ENCODE measurements at places on chromosomes 12 and 14.

- DNase-seq = peak; percentile 55
These were observed 32.2 kb upstream of the GNG2 start for GRCh38 chr14:51828017-51828797.

DNA sequence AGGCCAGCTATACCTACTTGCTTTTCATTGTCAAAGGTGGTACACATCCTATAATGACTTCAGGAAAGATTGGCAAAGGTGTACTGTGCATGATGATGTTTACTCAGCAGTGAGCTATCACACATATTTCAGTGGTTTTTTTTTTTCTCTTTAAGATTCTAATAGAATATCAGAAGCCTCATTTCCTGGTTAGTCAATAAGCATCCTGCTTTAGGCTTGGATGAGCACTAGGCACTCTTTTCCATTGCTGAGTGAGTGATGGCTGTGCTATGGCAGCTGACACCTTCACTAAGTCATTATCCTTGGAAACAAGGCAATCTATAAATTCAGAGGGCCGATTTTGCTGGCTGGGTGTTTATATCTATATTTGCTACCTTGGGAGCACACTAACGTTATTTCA is 161.1 kb upstream of the RASSF8 start:
- DNase-seq = no peak

DNA sequence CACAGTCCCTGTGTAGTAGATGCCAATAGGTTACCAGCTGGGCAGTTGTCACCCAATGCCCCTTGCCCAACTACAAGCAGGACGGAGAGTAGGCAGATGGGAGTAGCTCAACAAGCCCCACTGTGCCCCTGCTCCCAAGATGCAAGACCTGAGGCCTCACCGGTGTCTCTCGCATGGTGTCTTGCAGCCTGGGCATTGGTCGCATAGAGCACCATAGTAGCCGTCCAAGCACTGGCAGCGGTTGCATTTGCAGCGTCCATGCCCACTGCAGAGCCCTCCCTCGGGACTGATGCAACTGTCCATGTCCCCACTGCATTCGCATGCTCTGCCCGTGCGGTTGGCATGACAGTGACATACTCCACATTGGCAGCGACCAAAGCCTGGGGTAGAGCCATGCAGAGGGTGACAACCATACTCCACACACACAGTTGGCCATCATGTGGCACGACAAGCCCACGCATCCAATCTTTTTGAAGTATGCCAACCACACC is 11.9 kb upstream of the CSAD start:
- no peak for DNase-seq

GRCh38 chr12:12266389-12266872 is 413 bp downstream of the LRP6 start:
- DNase-seq = no peak

DNA sequence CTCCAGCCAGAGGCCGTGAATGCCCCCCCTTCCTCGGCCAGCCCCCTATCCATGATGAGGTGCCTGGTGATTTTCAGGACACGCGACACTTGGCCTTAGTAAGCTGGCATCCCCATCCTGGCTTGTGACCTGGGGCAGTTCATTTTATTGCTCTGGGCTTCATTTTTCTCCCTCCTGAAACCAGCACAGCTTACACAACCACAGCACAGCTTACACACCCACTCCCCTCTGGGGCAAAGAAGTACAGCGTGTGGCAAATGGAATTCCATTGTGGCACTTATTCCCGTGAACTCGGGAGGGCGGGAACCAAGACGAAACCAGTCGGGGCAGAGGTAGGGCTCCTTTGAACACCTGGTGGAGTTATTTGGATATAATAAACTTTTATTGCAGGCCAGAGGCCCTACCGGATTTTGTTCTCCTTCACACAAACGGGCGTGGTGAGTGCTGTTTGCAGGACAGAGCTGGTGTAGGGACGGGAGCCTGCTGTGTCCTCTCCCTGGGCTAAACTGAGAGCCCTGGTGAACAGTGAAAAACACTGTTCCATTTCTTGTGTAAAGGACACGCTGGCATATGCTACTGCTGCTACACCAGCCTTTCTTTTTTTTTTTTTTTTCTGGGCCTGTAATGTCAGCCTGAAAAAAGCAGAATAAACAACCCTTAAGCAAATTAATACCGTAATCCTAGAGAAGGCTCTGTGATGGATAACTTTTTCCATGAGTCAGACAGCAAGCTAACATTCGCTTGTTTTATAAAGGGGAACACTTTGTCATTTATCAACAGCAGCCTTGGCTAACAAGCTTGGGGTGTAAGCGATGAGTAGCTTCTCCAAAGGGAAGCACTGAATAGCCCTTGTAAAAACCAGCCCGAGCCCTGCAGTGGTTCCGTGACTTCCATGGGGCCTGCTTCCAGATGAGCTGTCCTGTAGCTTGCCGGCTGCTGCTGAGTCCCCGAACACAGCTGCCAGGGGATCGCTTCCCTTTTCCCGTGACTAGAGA is 29.3 kb downstream of the CD9 start:
- DNase-seq = no peak

DNA sequence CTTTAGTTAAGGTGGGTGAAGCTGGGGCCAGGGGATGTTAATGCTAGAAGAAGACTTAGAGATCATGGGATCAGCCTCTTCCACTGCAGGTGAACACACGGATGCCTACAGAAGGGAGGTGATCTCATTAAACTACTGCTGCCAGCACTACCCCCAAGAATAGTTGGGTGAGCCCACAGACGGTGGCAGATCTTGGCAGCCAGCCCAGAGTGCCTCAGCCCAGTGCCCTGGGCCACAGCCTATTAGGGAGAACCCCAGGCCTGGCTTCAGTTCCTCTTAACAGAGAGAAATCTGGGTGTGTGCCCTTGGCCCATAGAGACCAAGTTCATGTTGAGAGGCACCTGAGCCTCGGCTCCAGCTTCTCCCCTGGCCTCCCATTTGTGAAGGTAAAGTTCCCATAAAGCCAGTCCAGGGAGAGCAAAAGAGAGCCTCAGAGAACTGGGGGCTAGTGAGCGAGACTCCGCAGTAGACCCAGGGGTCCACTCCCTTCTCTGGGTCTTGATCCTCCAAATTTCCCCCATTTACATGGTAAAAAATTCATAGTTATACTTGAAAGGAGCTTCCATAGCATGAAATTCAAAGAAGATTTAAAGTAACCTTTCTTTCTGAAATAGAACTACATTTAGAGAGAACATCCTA is 125.0 kb upstream of the CCND2 start:
- DNase-seq = peak; percentile 59

- DNase-seq = no peak
These were observed 90.9 kb downstream of the TRAFD1 start for GRCh38 chr12:112216223-112216622.

DNA sequence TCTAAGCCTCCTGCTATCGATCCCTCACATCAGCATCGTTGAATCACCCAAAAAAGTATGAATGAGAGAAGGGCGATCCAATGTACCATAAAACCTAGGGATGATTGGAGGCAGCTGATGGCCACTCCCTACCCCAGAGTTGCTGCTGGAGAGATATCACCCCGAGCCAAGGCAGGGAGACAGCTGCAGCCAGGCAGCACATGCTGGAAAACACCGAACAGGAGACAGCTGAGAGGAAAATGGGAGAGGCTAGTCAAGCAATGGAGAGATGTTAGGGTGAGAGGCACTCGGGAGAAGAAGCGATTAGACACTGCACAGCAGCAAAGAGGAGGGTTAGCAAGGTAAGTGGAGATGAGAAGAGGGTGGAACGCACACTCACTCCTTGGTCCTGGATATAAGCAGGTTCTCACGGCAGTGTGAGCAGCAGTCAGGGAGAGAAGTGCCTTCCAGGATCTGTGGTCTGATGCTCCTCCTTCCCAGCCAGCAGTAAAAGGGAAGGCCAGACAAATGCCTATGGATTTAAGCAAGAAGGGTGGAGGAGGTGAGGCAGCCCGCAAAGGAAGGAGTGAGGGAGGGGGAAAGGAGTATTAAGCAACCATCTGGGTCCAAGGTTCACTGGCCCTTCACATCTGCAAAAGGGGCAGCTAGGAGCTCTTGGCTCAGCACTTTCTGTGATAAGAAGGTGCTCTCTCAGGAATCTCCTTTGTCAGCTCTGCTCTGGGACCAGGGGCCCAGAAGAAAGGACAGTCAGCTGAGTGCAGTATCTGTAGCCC is at the start of gene SLC7A7:
SLC7A7 (minus strand) TSS at position 495 of the 773 bp plus-strand sequence. CDS start 2,037 bp downstream, outside the sequence.
- DNase-seq = no peak

- no peak for DNase-seq
These were observed 200.4 kb downstream of the PTPRO start for GRCh38 chr12:15522574-15523187.

DNA sequence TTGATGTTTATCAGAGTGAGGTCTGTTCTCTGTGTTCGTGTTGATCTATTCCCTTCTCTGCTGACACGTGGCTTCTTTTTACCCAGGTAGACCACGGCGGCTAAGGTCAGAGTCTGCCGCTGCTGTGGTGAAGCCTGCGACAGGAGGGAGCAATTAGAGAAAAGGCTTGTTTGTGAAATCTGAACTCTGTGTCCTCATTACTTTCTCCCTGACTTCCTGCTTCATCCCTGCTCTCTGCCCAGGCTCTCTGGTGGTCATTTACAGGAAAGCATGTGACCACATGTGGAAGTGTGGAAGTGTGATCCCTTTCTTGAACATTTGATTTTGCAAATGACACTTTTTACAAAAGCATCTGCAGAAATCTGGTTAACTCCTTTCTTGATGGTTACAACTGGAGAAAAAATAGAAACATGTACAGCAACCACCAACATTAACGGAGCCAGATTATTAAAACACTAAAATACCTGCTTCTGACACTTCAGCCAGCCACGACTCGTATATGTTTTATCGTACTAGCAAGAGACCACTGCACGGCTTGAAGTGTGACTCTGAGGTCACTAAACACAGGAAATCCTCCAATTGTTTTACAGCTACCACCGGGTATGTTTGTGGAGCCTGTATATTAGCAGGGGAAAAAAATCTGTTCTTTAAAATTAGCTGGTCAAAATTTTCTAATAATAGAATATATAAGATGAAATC is 388.6 kb upstream of the TMPO start:
- DNase-seq = no peak

DNA sequence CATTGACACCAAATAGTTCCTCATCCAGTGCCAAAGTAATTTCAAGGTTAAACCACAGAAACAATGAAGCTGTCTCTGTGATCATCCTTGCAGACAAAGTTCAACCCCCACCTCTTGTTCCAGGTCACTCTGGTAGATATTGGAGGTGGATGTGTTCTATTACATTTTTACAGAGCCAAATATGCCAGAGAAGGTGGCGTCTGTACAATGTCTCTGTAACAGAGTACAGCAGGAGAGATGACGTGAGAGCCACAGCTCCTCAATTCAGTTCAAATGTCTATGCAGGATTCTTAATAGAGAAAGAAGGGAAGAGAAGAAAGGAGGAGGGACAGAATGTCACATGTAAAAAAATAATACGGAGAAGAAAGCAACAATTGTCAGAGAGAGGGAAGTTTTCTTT is 268.3 kb upstream of the OR4E1 start:
- DNase-seq = no peak

GRCh38 chr14:102407258-102407657 is 44.5 kb downstream of the TECPR2 start:
- DNase-seq = no peak

DNA sequence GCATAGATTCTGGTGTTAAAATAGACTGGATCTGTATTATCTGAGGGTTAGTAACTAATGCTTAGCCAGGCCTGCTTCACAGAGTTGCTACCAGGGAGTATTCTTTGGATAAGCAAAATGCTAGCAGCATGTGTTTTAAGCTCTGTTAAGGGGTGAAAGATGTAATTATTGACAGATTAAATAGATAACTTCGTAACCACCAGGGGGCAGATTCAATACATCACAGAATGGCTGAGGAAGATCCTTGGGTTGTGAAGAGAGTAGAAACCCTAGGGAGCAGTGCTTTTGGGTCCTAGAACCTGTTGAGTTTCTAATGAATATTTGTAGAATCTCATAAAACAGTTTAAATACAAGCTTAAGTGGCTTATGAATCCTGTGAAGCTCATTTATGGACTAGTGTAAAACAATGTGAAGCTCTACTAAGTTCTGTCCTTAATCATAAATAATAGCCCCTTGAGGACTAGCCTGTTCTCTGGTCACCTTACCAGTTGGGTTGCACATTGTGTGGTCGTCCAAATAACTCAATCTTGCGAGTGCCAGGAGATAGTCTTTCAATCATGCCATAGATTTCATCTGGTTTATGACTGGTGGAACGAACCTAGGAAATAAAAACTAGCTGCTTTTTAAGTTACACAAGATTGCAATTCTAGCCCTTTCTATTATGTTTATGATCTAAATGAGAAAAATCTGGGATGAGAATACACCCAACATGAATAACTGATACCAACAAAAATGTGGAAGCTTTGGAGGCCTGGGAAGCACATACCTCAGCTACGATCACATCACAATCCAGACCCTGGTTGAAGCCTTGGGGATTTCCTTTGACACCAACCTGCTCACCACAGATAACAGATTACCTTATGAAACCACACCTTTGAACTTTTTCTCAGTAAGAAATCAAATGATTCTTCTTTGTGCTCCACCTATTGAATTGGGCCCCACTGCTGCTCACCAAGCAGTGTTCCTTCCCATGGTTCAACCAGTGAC is 12.3 kb downstream of the METTL3 start:
- no peak for DNase-seq

GRCh38 chr14:89283327-89284060 is 133.5 kb downstream of the FOXN3 start:
- no peak for DNase-seq

- DNase-seq = no peak
These were observed 14.9 kb upstream of the TTC7B start for GRCh38 chr14:90830931-90831701.

DNA sequence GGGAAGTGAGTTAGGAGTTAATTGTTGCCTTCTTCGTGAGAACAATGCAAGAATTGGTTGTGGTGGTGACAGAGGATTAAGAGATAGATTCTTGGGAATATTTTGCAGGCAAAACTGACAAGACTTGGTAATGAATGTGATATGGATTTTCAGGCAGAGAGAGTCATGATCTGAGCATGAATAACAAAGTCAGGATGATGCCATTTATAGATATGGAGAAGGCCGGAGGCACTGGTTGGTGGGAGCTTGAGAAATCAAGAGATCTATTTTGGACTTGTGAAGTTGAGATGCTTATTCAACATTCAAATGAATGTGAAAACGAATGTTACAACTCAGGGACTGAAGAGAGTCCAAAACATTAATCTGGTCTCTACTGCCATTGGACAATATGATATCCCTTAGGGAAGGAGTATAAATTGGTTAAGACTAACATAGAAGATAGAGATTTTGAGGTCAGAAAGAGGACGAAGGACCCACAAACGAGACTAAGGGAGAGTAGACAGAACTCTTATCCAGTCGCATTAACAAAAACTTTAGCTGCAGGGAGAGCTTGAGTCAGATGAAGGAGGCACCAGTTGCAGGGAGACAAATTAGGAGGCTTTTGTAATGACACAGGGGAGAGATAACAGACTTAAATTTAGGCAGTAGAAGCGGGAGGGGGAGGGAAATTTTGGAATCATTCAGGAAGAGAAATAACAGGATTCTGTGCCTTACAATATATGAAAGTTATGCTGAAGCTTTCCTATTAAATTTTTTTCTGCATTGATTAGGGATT is 1090.6 kb downstream of the GALC start:
- no peak for DNase-seq

DNA sequence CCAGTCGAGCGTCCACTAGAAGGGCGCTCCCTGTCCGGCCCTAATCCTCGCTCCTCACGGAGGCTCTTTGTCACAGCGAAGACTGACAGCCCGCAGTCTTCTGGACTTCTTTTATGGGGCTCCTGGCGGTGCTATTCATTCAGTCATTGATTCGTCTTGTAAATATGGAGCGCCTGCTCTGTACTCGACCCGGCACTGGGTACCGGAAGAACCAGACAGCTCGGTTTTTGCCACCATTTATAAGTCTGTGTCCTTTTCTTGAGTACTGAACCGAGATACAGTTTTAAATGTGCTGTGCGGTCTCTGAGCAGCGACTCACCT is 570 bp downstream of the DMAC2L start:
- DNase-seq = no peak

- DNase-seq = no peak
These were observed 220.3 kb downstream of the KLHL28 start for GRCh38 chr14:44741431-44741830.
